ENCODE measurements at places on chromosomes 3 and 15.

DNA sequence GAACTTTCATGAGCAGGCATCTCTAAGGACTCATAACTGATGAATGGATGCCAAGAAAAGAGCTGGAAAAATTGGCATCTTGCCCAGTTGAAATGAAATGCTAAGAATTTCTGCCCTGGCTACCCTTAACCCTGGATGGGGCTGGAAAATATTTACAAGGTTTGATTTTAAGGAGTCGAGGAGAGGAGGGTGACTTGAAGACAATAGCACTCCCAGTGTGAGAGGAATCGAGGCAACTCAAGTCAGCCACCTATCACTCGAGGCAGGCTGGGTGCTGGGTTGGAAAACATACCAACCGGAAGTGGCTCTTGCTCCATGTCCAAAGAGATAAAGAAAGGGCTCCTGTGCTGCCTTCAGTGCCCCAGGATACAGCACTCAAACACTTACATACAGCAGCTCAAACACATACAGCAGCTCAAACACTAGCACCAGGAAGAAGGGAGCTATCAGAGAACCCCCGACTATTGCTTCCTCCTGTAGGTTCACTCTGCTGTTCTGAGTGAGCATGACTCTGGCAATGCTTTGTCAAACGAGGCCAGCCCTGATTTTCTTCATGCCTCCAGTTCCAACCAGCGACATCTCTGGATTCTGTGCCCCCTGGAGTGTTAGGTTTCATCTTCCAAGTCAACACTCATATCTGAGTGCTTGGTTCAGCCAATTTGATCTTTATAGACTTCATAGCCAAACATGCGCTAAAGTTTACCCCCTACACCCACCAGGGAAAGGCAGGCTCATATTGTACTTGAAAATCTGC lies 4.9 kb downstream of the PRICKLE2 start:
- DNase-seq = no peak

DNA sequence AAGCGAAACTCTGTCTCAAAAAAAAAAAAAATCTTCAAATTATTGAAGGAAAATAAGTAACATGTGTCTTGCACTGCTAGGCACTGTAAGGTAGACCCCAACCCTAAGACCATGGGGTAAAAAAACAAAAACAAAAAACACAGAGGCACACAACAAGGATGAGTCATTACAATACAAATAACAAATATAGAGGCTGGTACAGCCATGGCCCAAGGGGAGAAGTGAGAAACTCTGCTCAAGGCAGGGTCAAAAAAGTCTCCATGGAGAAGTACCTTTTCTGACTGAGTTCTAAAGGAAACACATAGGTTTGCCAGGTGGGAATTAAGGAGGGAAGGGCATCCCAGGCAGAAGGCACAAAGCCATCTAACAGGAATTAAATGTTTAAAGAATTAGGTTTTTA lies 54.5 kb downstream of the TOP2B start:
- DNase-seq = no peak

DNA sequence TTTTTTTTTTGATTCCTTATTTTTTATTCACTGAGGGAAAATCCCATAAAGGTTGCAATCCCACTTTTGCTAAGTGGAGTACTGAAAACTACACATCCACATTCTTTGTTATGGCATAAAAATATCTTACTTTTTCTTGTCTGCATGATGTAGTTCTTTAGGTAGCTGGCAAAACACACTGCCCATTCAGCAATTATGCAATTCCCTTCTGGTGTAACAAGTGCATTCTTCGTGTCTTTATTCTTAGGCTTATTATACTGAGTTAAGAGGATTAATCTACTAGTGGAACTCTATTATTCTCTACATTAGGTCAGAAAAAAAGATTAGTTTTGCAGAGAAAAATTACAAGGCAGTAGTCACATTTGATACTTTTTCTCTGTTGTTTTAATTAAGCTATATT lies 403.8 kb upstream of the GBE1 start:
- DNase-seq = no peak

GRCh38 chr3:8987645-8988383 lies 24.5 kb upstream of the RAD18 start:
- no peak for DNase-seq

DNA sequence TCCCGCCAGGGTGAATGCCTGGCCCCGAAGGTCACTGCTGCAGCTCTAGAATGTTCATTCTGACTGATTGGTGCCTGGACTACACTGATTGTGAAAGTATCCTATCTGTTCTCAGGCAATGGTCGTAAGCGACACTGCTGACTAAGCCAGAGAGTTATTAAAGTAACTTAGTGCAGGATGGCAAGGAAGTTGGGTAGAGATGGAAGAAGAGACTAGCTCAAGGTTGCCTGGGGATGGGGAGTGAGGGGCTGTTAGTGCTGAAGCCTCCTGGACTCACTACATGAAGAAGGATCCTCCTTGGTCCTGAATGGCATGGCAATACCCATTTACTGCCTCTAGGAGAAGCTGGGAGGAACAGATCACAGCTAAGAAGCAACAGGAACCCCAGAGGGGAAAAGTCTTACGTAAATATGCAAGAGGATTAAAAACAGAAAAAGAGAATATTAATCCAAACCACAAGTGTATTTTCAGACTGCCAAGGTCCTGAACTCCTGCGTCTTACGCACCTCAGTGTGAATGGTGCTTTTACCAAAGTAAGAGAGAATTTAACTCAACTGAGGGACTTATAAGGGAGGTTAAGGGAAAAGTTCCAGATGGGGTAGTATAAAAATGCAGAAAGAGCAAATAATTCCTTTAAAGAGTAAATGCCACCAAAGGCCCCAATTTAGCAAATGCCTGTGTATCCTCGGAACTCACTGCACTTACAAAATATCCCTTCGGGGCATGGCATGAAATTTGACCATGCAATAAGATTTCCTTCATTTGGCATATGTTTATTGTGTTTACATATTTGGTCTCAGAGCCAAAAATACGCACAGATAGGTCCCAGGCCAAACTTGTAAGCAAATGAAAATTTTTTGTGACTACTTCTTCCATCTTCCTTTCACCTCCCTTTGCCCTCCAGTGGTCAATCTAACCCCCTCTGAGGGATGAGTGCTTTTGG lies 64.0 kb upstream of the DGKG start:
- no peak for DNase-seq

GRCh38 chr3:124935794-124936542 lies 1.4 kb upstream of the MUC13 start:
- DNase-seq = no peak

DNA sequence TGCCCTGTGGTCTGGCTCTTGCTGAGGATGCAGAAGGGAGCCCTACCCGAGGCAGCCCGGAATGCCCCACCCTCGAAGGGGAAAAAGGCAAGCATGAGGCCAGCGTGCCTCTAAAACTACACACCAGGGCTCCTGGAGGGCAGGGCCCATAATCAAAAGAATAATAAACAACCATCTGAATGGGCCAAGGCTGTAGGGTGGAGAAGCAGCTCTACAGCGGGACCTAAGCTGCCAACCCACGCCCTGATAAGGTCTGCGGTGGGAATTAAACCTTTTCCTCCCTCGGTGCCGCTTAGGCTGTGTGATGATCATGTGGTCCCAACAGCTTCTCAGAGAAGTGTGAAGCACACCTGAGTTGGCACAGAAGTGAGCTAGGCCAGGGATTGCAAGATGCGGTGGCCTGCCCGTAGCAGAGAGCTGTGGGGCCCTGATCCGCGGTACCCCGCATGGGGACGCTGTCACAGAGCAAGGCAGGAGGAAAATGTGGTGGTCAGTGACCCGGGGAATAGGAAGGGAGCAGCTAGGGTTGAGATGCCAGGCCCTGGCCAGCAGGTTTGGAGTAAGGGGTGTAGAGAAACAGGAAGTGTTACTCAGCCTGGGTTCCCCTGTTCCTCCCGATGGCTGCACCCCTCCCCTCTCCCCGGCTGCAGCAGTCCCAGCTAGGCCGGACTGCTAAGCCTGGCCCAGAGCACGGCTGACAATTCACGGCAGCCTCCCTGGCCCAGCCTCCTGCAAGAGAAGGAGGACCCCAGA lies 1.1 kb upstream of the C15orf62 start:
- DNase-seq = no peak

GRCh38 chr3:127701280-127701911 lies 28.6 kb downstream of the ABTB1 start:
- no peak for DNase-seq

DNA sequence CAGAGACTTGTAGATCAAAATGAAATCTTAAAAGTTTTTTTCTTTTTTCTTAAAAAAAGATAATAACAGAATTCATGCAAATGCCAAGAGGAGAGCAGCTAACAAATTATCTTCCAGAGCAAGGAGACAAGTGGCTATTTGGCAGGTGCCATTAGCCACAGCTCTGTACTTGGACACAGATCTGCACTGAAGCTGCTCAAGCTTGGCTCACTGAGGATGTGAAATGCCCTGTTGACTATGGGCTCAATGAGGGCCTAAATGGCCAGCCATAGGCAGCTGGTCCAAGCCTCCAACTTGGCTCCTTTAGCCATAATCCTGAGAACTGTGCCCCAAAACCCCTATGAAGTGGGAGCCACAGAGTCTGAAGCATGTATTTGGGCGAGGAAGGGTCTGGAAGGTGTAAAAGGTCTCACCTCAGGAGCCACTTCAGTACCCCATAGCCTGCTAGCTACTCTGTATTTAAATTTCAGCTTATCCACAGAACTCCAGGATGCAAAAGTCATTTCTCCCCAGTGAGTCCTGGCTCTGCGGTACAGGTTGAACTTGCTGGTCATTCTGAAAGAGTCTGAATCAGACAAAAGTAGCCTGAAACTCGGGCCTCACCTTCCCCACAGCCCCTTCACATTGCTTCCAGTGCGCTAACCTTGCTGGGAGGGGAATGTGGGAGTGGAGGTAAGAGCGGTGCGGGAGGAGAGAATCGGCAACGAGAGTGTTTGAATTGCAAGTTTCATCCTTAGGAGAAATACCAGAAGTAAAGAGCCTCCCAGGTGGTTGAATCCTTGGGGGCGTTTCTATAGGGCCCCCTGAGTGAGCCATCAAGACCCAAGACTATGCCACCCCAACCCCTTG lies 48.0 kb downstream of the ZIC4 start:
- DNase-seq = no peak

- no peak for DNase-seq
Measured at GRCh38 chr15:92366381-92366780, 27.3 kb upstream of the ST8SIA2 start.

DNA sequence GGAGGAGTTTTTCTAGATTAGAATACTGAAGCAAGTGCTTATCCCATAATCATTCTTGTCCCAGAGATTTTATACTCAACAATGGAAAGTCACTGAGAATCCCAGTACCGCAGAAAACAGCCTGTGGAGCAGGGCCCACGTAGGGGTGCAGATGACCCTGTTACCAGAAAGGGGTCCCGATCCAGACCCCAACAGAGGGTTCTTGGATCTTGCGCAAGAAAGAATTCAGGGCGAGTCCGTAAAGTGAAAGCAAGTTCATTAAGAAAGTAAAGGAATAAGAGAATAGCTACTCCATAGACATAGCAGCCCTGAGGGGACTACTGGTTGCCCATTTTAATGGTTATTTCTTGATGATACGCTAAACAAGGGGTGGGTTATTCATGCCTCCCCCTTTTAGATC lies 2.6 kb downstream of the GCNT3 start:
- no peak for DNase-seq

GRCh38 chr3:37731895-37732294 lies 129.8 kb upstream of the CTDSPL start:
- DNase-seq = no peak

GRCh38 chr3:85041562-85042055 lies 82.8 kb downstream of the CADM2 start:
- no peak for DNase-seq

- DNase-seq = no peak
Measured at GRCh38 chr3:38648659-38649499, 608 bp downstream of the SCN5A start.

DNA sequence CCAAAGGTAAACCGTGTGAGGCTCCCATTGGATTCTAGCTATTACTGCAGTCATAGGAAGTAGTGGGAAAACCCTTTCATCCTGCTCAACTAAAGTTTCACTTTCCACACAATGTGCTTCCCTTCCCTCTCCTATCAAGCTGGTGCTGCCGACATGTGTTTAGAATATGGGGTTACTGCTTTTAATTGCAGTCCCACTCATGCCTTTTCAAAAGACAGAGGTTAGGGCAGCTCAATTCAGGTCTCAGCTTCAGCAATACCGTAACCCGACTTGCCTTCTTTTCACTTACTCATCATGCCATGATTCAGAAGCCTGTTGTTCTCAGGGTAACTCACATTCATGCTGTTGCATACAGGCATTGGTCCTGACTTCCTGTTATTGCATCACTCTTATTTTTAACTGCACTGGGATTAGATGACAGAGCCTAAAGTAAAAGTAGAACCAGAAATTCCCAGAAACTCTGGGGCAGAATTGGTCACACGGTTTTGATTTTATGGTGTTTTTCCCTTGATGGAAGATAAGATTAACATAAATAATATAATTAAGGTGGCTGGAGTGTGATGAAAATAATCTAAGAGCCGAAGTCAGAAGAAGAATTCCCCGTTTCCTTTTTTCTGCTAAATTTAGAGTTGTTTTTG lies 45.7 kb downstream of the C2CD4B start:
- DNase-seq = no peak

GRCh38 chr3:177357352-177358090 lies 160.2 kb upstream of the TBL1XR1 start:
- no peak for DNase-seq

DNA sequence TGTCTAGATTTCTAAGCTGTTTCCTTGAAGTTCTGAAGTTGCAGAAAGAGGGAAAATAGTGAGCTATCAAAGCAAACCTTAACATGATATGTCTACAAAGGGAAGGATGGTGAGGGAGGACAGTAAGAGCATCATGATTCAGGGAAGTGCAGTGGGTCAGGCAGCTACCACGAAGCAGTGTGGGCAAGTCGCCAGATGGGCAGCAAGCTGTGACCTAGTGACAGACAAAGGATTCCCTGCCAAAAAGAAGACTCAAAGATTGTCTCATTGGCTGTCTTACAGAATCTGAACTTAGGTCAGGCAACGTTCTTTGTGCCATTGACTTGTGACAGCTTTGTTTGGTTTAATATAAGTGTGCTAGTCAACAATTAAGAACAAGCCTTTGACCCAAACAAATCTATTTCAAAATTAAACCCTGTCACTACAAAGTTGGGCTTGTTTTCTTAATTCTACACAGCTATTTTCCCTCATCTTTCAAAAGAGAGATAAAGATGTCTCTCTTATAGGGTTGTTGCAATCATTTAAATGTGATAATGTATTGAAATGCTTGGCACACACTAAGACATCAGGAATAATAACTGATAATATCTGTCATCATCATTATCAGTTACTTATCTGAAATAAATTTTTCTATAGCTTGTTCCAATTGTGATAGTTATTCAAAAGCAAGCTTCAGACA lies 153.3 kb downstream of the ECT2 start:
- no peak for DNase-seq

GRCh38 chr3:21481991-21482390 lies 269.0 kb downstream of the ZNF385D start:
- DNase-seq = no peak

DNA sequence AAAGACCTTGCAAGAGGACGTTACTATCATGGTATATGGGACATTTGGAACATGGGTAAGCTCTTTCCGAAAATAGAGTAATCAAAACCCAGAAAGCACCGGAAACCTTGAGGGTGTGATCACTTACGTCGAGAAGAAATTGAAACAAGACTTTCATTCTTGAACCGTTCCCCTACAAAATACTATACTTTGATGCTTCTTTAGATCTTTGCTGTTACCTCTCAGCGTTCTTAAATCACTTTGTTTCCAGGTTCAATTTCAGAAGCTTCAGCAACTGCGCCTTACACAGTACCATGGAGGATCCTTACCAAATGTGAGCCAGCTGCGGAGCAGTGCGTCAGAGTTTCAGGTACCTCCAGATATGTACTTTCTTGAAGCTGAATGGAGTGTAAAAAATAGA lies 10.1 kb downstream of the CRTC3 start:
- DNase-seq = no peak
